HFFc6 (cell line): ENCODE measurements at places on chromosomes 1 and 21.
A peak's percentile ranks its signal among the peaks of the same experiment; 100 is the strongest.

GRCh38 chr1:26288311-26288941 is 8.5 kb downstream of the SH3BGRL3 start:
- no peak for DNase-seq

GRCh38 chr1:243507001-243507671 is 251.3 kb downstream of the SDCCAG8 start:
- DNase-seq = no peak

DNA sequence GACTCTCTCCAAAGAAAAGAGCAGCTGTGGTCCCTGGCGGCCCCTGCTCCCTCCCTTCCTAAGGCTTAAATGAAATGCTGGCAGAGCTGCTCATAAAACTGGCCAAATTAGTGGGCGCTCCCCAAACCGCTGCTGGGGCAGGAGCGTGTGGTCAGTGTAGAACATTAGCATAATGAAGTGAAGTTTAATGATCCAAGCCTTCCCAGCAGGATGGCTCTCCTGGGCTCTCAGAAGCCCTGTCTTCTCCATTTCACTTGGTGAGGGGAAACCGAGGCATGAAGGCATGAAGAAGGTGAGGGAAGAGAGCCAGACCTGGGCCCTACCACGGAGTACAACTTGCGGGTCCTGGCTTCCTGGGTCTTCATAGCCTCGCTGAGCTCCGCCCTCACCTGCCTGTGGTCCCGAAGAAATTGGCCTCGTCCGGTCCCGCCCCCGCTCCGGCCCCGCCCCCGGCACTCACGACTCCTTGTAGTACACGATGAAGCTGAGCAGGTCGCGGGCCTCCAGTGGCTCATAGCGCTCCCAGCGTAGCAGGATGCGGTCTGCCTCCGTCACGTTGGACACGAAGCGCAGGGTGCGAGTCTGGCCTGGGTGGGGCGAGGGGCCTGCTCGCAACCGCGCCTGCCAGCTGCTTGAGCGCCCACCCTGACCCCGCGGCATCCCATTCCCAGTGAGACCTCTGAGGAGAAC is 10.3 kb downstream of the INSRR start:
- no peak for DNase-seq

- DNase-seq = no peak
Measured at GRCh38 chr1:224406216-224406615, 28.4 kb downstream of the WDR26 start.

DNA sequence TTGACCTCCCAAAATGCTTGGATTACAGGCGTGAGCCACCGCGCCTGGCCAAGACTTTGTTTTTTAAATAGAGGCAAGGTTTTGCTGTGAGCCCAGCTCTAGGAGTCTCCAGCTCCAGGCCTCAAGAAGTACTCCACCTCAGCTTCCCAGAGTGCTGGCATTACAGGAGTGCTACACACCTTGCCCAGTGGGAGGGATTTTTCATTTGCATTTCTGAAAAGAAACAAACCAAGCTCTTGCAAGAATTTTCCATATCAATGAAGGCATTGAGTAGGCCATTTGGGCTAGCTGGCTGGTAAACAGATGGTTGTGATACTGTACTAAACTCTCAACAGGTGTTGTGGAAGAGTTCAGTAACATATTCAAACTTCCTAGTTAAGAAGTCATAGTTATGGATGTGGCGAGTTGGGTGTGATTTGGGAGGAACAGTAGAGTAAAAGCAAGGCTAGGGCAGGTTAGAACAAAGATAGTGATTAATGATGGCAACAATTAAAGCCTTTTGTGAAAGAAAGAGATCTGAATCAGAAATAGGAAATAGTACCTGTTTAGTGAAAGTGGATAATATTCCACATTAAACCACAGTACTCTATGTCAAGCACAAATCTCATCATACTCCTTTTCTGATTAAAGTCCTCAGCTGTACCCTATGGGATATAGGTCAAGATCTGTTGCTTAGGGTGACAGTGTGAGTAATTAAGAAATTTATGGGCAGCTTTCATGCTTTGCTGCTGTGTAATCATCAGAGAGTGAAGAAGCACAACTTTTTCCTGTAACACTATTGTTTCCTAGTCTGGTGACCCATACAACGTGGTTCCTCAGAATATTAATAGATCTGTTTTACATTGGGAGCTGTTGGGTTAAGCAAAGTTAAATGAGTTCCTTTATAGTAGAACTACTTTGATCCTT is 10.7 kb downstream of the AKIRIN1 start:
- no peak for DNase-seq

DNA sequence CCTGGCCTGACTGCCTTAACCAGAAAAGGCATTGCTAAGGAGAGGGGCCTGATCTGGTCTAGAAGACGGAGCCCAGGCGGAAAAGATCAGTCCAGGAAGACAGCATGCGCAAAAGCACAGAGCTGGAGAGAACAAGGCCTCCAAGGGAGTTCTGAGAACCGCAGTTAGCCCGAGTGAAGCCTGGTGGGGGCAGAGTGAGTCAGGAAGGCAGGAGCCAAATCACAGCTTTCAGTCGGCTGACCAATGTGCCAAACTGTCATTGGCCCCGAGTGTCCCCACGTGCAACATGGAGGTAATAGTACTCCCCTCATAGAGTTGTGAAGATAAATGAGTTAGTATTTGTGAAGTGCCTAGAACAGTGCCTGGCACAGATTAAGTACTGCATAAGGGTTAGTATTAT is 1.2 kb upstream of the TSPAN2 start:
- DNase-seq = no peak

- DNase-seq = no peak
Measured at GRCh38 chr21:42073145-42074099, 2.3 kb downstream of the UMODL1 start.

GRCh38 chr1:234586892-234587485 is 23.0 kb downstream of the IRF2BP2 start:
- DNase-seq = no peak

GRCh38 chr1:39933956-39934941 is 20.7 kb upstream of the MFSD2A start:
- DNase-seq = peak; percentile 85

DNA sequence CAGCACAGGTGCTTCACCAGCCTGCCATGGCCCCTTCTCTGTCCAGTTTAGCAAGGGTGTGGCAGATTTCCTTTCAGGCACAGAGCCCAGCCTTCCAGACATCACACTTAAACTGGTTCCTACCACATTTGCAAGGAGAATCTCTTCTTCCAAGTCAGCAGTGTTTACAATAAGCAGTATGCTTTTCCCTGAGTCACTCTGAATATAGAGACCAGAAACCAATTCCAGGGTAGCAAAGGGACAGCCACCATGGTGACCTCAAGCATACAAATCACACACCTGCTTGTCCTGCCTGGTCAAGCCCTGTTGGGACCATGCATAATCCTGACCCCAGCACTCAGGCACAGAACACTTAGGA is 8.7 kb upstream of the CBR3 start:
- DNase-seq = no peak

DNA sequence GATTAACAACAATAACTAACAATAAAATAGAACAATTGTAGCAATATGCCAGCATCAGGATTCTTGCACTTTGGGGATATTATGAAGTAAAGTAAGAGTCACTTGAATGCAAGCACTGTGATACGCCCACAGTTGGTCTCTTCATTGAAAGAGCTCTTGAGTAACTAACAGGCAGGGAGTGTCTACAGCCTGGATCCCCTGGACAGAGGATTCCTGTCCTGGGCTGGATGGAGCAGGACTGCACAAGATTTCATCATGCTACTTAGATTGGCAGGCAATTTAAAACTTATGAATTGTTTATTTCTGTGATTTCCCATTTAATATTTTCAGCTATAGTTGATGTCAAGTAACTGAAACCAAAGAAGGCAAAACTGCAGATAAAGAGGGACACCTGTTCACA is 13.7 kb upstream of the KRTAP19-5 start:
- DNase-seq = no peak

- no peak for DNase-seq
Measured at GRCh38 chr21:41364308-41364707, 2.5 kb downstream of the MX2 start.

DNA sequence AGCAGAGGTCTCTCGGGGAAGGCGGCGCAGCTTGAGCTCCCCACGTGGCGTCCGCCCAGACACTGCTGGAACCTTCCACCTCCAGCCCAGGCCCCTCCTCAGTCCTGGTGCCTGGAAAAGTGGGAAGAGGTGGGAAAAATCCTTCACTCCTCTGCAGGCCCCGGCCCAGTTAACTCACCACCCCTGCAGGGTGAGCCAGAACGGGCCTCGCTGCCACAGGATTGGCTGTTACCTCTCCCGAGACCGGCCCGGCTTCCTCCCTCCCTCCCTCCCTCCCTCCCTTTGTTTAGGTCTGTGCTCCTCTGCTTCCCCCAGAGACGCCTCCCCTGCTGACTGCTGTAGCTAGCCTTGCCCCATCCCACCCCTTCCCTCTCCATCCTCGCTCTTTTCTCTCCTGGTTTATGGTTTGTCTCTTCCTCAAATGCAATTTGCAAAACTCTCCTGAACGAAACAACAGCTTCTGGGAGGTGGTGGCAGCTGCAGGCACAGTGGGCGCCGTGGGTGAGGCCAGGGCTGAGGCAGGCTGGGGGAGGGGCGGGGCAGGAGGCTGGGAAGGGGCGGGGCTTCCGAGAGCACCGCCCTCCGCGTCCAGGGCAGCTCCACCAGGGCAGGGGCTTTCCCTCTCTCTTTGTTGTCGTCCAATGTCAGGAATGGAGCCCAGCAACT is 6.5 kb downstream of the CAPN9 start:
- no peak for DNase-seq

- no peak for DNase-seq
Measured at GRCh38 chr1:86650065-86650464, 54.3 kb upstream of the SH3GLB1 start.

DNA sequence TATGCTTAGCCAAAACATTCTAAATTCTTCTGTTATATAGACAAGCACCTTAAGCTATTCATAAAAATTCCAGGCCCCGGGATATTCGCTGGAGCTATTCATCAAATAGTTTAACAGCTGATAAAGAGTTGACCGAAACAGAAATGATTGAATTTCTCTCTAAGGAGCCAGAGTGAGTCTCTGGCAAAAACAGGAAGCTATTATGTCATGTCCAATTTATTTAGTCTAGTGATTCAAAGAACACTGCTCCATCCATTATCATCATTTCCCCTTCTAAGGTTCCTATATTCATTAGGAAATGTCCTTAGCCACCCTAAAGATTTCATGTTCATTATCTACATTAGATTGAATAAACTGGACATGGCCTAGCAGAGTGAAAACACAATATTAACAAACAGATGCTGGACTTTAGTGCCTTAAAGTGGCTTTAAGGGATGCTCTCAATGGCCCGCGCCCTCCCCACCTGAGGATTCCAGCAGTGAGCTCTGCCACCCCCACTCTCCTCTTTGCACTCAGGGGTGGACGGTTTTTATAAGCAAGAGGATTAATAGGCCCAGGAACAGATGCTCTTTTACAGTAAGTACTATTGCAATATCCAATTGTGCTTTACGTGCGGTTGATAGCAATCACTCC is 122.1 kb upstream of the RGS1 start:
- DNase-seq = no peak

DNA sequence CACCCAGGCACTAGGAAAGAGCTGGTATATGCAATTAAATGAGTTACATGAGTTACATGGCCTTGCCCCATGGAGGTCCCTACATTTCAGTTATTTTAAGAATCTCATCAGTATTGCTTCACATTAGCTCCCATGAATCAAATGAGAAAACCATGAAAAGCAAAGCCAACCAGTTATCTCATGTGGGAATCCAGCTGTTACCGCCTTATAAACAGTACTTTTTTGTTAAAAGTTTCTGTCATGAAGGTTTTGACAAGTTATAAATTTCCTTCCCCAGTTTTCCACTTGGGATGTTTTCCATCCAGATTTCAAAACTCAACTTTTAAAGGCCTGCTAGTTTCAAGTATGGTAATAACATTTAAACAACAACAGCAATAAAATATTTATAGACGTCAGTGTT is 544.8 kb downstream of the NUF2 start:
- no peak for DNase-seq

GRCh38 chr1:20152599-20152930 is 13.4 kb downstream of the PLA2G2F start:
- DNase-seq = no peak

DNA sequence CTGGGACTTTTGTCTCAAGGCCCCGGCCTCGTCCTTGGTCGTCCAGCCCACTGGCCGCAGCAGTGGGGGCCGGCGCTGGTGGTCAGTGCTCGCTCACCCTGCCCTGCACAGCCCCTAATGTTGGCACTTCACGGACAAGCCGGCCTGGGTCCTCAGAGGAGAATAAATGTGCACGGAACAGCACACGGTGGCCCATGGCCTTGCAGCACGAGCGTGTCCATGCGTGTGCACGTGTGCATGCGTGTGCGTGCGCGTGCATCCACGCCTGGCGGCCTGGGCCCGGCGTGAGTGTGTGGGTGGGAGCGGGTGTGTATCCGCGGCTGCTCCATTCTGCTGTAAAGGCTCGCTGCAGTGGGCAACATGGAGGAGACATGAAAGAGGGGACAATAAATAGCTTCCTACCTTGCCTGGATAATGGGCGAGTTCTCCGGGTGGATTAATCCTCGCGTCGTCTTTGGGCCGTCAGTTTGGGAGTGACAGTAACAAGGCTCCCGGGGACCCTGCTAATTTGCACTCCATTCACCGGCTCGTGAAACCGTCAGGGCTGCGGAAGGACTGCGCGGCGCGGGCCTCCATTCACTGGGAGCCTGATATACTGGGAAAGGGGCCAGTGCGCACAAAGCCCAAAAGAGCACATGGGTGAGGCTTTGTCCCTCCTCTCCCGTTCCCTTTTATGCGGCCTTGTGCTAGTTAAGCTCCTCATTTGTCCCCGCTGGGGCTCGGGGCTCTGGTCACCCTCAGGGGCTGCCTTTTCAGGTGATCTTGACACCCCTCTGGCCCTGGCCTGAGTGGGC is 142.8 kb downstream of the PRDM16 start:
- DNase-seq = no peak

DNA sequence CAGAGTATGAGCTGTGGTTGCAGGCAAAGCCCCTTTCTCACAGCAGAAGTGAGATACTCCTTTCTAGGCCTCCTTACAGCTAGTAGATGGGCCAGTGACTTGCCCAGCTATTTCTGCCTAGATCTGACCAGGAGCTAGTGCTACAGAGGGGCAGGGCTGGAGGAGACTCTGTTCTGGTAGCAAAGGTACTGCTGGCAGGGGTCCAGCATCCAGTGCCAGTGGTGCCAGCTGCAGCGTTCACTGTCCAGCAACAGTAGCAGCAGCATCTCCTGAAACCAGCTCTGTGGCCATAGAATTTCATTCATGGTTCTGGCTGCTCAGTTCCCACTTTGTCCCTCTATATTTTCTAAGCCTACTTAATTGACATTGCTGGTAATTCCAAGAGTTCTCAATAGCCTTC is 62.5 kb upstream of the CNN3 start:
- no peak for DNase-seq

DNA sequence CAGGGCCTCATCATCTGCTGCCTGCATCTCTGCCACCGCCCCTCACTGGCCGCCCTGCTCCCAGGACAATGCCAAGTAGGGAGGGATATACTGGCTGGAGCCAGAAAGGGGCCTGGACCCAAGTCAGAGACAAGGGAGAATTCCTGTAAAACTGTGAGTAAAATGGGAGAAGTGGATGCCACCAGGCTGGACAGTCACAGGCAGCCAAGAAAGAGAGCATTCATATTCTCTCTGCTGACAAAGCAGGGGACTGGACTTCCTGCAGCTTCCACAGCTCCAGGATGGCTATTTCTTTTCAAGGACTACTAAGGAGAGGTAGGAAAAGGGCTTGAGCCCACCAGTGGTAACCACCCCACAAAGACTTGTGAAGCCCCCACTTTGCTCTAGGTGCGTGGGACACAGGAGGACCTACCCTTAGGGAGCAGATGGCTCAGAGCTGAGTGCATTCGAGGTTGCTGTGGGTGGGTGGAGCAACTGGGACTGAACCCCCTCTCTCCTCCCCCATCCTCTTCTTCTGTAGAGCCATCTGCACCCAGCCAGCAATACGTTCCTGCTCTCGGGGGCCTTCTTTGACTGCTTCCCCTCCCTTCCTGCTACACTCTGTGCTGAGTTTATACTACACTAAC is 57.5 kb downstream of the GLIS1 start:
- no peak for DNase-seq
